Activated T-cell treated with anti-CD3 and anti-CD28 coated beads, Interleukin-2, amount 50 U/mL, for 72 hours (primary cell): ENCODE measurements at places on chromosomes 7 and 10. TPM values are rescaled to one million over a fixed set of nuclear protein-coding genes. Genes with fewer than 3 reads are reported as not detected.
A peak's percentile ranks its signal among the peaks of the same experiment; 100 is the strongest.

Gene CALHM3
- total RNA-seq, result not detected

Gene CCZ1
- 99.6 TPM for total RNA-seq

Gene CALML5
- total RNA-seq, result not detected

Gene BUD31
- total RNA-seq, result 228 TPM

GRCh38 chr7:88437132-88437531, 130.4 kb upstream of the STEAP4 start:
- H3K4me1 ChIP-seq, result no peaks in the 10 kb centered on the region
- no peaks in the 10 kb centered on the region for H3K36me3 ChIP-seq
- H3K27ac ChIP-seq, result no peak overlapping the region
- no peaks in the 10 kb centered on the region for H3K27me3 ChIP-seq

- H3K27ac ChIP-seq, result no peak overlapping the region
- H3K27me3 ChIP-seq, result no peaks in the 10 kb centered on the region
- DNase-seq, result no peak
- no peak overlapping the region for H3K4me3 ChIP-seq
Measured at GRCh38 chr10:75865413-75866299, 434.2 kb downstream of the LRMDA start.

DNA sequence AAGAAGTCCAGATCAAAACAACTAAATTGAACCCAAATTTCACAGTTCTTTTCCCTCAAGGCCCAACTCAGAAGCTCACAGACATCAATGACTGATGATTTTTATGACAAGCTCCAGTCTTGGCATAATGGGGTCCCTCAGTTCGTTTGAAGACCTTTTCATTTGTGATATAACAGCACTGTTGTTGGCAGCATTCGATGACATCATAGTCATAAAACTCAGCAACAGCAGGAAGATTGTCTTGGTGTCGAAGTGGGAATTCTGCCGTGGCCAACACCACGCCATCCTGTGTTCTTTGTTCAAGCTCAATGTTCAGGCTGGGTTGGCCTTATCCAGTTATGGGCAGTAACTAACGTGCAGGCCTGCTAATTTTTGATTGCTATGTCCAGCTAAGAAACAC, 261.7 kb downstream of the C7orf25 start:
- H3K27me3 ChIP-seq, result no peaks in the 10 kb centered on the region
- no peak overlapping the region for H3K4me3 ChIP-seq
- no peaks in the 10 kb centered on the region for H3K36me3 ChIP-seq
- DNase-seq, result no peak
- H3K4me1 ChIP-seq, result no peaks in the 10 kb centered on the region

Gene AKR1D1
- not detected for total RNA-seq

DNA sequence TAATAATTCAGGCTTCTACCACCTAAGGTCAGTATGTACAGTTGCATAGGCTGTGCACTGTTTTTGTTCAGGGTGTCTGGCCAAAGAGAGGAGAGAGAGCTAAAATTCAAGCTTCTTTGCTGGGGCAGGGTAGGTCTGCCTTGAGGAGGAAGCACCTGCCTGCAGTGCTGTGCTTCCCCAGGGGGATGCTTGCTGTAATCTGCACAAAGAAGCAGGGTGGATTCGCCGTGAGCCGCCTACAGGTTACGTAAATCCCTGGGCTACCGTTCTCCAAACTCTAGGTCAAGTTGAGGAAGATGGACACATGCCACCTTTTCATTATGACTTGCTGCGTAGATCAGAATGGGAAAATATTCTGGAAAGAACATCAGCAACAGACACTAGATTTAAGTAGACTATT, 543.3 kb downstream of the TNS3 start:
- no peak for DNase-seq
- no peaks in the 10 kb centered on the region for H3K36me3 ChIP-seq
- no peaks in the 10 kb centered on the region for H3K4me1 ChIP-seq
- no peaks in the 10 kb centered on the region for H3K27me3 ChIP-seq

Gene BTBD16
- total RNA-seq, result not detected

DNA sequence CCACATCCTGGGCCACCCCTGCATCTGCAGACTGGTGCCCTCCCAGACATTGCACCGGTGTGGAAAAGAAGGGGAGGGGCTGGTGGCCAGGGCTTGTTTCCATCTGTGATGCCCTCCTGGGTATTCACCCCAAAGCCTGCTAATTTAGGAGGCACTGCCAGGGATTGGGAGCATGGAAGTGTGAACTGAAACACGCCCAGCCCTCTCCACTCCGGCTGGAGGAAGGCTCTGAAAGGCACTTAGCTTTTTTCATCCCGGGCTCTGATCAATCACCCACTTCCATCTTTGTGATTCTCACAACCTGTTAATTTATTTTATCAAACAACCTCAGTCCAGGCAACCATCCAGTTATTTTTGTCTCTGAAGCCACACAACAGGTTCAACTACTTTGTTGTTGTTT, 20.9 kb upstream of the CPXM2 start:
- H3K4me3 ChIP-seq, result no peak overlapping the region
- H3K27ac ChIP-seq, result no peak overlapping the region
- H3K36me3 ChIP-seq, result peaks cover 2% of the 10 kb centered on the region
- H3K4me1 ChIP-seq, result no peaks in the 10 kb centered on the region
- no peak for DNase-seq

DNA sequence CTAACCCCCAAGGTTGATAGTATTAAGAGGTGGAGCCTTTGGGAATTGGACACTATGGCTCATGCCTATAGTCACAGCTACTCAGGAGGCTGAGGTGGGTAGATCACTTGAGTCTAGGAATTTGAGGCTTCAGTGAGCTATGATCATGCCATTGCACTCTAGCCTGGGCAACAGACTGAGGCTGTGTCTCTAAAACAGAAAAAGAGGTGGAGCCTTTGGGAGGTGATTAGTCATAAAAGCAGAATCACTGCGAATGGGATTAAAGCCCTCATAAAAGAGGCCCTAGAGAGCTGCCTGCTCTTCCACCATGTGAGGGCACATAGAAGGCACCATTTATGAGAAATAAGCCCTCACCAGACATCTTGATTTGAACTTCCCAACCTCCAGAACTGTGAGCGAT, 81.9 kb downstream of the SKAP2 start:
- H3K4me3 ChIP-seq, result no peak overlapping the region
- H3K27ac ChIP-seq, result no peak overlapping the region
- H3K27me3 ChIP-seq, result no peaks in the 10 kb centered on the region
- no peaks in the 10 kb centered on the region for H3K4me1 ChIP-seq
- DNase-seq, result no peak

DNA sequence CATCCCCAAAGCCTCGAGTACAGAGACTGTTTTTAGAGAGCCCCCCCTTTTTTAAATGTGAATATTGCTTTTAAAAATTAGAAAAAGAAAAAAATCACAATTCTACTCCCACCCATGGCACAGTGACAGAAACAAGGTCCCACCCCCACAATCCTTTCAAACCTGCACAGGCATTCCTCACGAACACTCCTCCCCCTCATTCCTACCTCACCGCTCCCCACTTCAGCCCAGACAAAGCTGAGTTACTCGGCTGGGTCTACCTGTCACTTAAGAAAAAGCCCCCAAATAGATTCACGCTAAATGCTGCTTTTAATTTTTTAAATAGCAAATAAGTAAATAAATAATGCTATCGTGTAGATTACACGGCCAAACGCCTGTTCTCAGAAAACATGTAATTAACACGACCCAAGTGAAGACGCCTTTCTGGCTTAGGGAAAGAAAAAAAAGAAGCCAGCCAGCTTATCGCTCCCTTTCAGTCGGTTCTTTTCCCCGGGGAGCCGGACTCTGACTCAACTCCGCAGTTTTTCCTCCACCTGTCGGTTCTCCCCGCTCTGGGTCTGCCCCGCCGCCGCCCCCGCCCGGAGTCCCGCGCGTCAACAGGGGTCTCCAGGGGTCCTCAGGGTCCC, 739 bp downstream of the MPP7 start:
- peak overlapping the region; percentile 42 for H3K27ac ChIP-seq
- H3K4me1 ChIP-seq, result peaks cover 65% of the 10 kb centered on the region
- no peaks in the 10 kb centered on the region for H3K36me3 ChIP-seq
- peak overlapping the region; percentile 84 for H3K4me3 ChIP-seq
- DNase-seq, result no peak

DNA sequence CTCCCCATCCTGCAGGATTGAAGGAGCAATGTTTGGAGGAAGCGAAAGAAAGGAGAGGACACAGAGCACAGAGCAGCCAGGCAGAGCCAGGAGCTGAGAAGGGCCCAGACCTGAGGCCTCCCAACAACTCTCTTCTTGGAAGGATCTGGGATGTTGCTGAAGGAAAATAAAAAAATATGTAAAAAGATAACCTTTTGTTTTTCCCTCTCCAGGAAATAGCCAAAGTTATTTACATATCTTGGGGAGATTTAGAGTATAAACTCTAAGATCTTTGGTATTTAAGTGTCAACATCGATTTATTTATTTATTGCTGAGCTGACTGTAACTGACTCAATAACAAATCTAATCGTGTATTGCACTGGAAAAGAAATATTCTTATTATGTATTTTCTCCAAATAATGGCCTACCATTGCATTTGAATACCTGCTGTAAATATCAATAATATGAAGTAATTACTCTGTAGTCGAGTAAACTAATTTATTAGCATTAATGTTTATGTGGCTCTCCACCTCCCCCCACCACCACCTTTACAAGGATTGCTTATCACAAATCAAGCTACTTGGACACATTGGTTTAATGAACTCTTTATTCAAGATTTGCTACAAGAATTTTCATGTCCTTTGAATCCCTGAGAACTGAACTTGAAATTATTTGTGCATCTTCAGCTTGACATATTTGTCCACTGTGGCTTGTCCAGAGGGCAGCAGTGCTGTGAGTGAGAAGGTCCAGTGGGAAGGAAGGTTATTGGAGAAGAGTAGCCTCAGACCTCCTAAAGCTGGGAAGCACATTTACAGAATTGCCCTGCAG, 1.8 kb upstream of the HOXA11 start:
- no peak overlapping the region for H3K27ac ChIP-seq
- H3K4me1 ChIP-seq, result peaks cover 52% of the 10 kb centered on the region
- no peak for DNase-seq
- H3K4me3 ChIP-seq, result no peak overlapping the region

Gene OR2A25
- total RNA-seq, result not detected

Gene FLNC
- 0.02 TPM for total RNA-seq

DNA sequence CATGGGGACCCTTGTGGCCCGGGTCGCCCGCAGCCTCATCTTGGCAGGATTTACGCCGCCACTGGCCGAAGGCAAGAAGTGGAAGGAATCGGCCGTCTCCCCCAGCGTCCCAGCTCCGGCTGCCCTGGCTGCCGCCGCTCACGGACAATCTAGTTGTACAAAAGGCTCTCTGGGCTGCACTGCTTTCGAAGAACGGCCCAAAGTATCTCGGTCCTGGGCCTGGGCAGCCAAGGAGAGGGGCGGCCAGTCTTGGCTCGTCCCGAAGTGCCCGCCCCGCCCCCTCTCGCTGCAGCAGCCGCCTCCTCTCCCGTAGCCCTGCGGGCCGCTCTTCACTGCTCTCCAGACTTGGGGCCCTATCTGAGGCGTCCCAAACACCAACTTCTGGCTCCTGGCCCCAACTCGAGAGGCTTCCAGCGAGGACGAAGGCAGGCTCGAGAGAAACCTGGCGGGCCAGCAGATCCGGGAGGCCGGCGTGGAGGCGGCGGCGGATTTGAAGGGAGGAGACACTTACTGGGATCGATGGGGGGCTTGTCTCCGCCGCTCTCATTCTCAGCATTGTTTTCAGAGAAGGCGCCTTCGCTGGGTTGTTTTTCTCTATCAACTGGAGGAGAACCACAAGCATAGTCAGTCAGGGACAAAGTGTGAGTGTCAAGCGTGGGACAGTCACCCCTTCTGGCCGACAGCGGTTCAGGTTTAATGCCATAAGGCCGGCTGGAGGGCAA, 809 bp downstream of the HOXA9 start:
- H3K4me1 ChIP-seq, result peaks cover 34% of the 10 kb centered on the region
- peaks cover 74% of the 10 kb centered on the region for H3K27me3 ChIP-seq
- H3K4me3 ChIP-seq, result peak overlapping the region; percentile 65
- H3K36me3 ChIP-seq, result peaks cover 3% of the 10 kb centered on the region
- DNase-seq, result no peak
- peak overlapping the region; percentile 76 for H3K27ac ChIP-seq

DNA sequence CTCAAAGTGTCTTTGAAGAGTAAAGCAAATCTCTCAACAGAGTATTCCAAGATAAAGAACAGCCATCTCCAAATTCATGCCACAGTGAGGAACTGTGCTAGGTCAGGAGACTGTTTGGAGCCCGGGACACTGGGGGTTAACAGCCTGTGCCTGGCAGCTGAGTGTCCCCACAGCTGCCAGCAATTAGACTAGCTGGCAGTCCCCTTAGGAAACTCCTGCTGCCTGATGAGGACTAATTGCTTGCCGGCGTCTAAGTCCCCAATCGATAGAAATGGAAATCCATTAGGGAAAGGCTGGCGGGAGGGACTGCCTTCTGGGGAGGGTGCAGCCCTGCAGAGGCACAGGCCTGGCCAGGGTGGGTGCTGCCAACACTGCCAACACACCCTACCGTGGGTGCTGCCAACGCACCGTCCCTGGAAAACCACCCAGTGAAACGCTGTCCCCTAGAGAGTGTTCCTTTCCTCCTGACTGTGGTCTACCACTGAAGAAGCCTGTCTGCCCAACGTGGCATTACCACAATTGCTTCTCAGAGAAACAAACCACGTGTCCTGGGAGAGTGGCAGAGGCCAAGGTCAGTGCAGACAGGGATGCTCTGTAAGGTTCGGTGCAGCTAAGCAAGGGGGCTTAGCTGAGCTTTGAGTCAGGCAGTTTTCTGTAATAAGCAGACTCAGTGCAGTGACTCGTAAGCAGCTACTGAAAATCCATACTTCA, 60.8 kb downstream of the XRCC2 start:
- H3K27ac ChIP-seq, result no peak overlapping the region
- H3K27me3 ChIP-seq, result no peaks in the 10 kb centered on the region
- no peak for DNase-seq
- no peaks in the 10 kb centered on the region for H3K36me3 ChIP-seq
- H3K4me1 ChIP-seq, result no peaks in the 10 kb centered on the region

Gene ARL5B
- 17.5 TPM for total RNA-seq

Gene CPVL
- 0.51 TPM for total RNA-seq

- DNase-seq, result no peak
- H3K4me3 ChIP-seq, result no peak overlapping the region
- H3K4me1 ChIP-seq, result no peaks in the 10 kb centered on the region
- H3K36me3 ChIP-seq, result no peaks in the 10 kb centered on the region
Measured at GRCh38 chr7:145490356-145490755, 626.2 kb upstream of the CNTNAP2 start.

- no peaks in the 10 kb centered on the region for H3K36me3 ChIP-seq
- H3K4me3 ChIP-seq, result no peak overlapping the region
- H3K27ac ChIP-seq, result no peak overlapping the region
- peak; percentile 33 for DNase-seq
- no peaks in the 10 kb centered on the region for H3K27me3 ChIP-seq
- H3K4me1 ChIP-seq, result no peaks in the 10 kb centered on the region
Measured at GRCh38 chr7:41002741-41003610, 699.9 kb downstream of the INHBA start.

GRCh38 chr7:8411103-8411502, 22.3 kb upstream of the NXPH1 start:
- H3K36me3 ChIP-seq, result no peaks in the 10 kb centered on the region
- no peak overlapping the region for H3K4me3 ChIP-seq
- peaks cover 15% of the 10 kb centered on the region for H3K27me3 ChIP-seq
- DNase-seq, result no peak

Gene LRRC18
- total RNA-seq, result not detected

Gene LHFPL3
- total RNA-seq, result not detected

- no peak for DNase-seq
- no peak overlapping the region for H3K27ac ChIP-seq
- H3K4me1 ChIP-seq, result no peaks in the 10 kb centered on the region
- H3K27me3 ChIP-seq, result no peaks in the 10 kb centered on the region
- no peaks in the 10 kb centered on the region for H3K36me3 ChIP-seq
Measured at GRCh38 chr10:36597756-36598320, 527.6 kb upstream of the ANKRD30A start.
